ENCODE measurements at places on chromosomes 7 and 10. TPM values are rescaled to one million over a fixed set of nuclear protein-coding genes. Genes with fewer than 3 reads are reported as not detected.
A peak's percentile ranks its signal among the peaks of the same experiment; 100 is the strongest.

DNA sequence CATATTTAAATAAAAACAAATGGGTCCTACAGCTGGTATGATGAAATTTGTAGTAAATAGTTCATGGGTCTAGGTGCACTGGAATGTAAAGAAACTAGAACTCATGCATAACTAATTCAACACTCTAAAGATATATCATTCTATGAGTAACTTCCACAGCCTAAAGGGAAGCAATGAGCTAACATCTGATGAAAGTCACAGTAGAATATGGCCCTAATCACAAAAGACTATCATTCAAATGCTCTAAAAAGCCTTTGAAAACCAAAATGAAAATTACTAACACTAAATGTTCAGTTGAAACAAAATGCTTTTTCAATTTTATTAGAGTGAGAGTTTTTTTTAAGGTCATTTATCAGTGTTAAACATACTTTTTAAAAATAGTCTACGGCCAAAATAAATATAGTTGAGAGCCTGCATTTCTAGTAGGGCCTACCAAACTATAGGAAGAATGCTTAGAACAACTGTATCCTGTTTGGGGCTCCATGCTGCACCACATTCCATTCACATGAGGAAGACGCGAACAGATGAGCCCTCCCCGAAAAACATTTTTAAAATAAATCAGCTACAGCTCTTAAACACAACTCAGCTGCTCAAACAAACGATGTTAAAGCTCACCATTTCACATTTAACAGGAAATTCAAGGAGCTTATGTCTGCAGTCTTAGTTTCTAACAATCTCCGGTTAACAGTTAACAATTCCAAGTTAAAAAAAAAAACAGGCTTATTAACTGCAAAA, 134.5 kb downstream of the NRBF2 start:
- DNase-seq = peak; percentile 26

DNA sequence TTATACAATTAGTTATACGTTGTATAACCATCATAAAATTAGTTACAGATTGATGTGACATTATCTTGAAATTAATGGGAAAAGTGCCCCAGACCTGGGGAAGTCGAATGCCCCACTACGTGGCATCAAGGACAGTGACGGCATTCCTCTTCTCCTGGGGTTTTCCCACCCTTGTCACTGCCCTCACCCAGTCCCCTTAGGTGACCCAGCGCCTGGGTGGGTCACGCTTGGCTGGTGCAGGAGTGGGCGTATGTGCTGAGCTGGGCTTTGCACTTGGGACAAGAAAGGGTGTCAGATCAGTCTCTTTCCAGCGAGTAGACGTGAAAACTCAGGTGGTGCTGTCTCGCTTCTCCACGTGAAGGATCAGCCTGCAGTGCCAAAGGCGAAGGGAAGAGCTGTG, 7.6 kb downstream of the FOXK1 start:
- no peak for DNase-seq

DNA sequence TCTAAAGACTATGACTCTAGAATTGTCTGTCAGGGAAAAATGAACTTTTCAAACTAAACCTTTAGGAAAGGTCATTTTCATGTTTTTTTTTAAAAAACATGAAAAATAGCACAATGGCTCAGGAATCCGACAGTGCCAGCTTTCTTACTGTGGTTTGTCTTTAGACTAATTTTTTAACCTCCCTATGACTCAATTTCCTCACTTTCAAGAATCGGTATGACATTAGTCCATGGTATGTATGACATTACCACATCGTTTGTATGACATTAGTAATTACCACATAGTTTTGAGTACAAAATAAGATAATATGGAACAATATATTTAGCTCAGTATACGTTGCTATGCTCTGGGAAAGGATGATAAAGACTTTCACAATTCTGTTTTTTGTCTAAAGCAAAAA, 383.2 kb downstream of the PTPRN2 start:
- no peak for DNase-seq

- DNase-seq = no peak
Measured at GRCh38 chr10:77296534-77297392, 340.8 kb downstream of the KCNMA1 start.

GRCh38 chr7:55019191-55019690, 424 bp downstream of the EGFR start:
- no peak for DNase-seq

- DNase-seq = no peak
Measured at GRCh38 chr10:649445-649797, 40.0 kb downstream of the DIP2C start.

GRCh38 chr10:452512-453426, 236.7 kb downstream of the DIP2C start:
- no peak for DNase-seq

DNA sequence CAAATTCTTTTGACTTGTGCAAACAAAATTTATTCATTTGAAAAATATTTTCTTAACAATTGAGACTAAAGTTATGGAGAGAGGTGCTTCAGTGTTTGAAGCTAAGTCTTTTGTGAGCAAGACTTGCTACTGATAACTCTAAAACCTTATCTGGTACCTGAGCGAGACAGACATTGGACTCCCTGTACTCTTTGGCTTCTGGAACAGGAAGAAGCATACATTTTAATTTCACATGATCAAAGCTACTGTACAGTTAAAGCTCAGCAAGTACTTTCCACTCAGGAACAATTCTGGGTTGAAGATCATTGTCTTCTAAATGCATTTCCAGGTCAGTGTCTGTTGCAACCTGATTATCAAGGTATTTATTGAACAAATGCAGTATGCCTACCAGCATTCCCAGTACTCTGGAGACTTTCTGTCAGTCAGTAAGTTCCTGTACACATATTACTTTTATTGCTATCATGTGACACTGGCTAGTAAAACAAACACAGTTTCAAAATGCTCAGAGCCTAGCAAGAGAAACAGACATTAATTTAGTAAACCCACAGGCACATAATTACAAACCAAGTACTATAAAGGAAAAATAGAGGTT, 42.4 kb downstream of the CABCOCO1 start:
- DNase-seq = no peak

DNA sequence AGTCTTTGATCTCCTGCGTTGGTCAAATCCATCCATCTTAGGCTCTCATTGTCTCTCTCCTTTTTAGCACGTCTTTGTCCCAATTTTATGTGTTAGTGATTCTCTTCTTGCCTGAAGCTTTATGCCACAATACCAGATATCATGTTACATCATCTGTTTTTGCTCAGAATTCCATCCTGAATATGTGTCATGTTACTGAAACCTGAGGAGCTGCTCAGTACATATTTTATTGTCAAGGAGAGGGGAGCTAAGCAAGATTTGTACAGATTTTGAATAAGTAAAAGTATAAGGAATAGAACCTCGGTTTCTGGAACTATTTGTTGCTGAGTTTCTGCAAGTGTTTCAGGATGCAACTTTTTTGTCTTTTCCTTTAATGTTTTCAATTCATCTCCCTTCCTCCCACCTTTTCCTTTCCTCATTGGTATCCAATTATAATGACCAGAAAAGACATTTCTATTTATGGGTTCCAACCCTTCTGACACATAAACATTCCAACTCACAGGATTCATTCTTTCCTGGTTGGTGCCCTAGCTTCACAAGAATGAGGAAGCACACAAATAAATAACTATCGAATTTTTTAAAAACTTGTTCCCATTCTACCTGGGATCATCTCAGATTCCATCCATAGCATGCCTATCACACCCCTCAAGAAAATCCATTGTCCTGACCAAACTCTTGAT, 291.8 kb downstream of the CRPPA start:
- no peak for DNase-seq

DNA sequence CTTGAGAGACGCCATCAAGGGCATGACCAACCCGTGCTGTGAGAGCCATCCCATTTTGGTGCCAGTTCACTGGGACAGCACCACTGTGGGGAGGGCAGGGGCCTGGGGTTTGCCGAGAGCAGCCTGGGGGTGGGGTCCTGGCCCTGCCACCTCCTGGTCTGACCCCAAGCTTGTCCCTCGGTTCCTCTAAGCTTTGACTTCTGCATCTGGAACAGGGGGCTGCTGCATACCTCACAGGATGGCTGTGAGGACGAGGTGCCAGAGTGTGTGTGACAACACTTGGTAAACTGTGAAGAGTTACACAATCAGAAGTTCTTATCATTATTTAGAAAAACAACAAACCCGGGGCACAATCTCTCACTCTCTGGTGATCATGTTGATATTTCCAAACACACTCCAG, 89.9 kb downstream of the CRTAC1 start:
- no peak for DNase-seq

DNA sequence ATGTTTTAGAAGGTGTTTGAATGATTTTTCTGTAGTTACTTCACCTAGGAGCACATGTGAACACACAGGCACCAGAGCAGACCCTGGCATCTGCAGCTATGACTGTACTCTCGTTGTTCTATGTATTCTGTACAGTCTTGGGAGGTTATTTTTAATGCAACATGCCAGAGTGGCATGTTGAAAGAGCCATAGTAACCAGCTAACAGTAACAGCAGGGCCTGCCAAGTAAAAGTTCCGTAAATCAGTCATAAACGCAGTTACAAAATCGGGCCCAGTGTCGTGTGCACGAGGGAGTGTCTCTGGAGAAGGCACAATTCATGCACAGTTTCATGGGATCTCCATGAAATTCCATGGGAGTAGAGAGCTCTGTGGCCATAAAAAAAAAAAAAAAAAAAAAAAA, 108.3 kb upstream of the CDK6 start:
- DNase-seq = no peak

DNA sequence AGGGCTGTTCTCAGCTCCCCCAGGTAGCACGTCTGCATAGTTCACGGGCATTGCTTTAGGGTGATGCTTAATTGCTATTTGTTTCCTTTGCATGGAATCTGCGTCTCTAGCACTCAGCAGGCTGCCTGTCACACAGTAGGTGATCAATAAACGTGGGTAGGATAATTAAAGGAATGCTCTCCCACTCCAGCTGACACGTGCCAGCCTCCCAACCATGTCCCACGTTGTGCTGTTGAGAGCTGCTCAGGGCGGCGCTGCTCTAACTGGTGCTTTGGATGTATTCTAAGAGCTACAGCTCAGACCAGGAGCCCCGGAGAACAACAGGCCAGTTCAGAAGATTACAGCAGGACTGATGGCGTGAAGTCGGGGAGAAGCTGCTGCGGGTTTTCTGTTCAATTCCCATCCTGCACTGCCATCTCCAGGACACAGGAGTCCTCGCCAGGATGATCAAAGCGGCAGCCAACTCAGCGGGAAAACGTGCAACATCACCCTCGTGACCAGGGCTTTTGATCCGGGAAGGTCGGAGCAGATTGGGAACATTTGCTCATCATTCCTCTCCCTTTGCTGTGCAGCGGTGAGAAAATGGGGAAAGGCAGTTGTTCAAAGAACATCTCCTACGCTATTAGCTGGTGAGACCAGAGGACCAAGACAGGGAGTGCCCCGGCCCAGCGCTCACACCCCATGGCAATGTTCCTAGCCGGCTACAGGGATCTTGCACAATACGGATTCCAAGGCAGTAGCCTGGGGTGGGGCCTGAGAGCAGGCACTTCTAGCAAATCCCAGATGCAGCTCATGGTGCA, 50.5 kb upstream of the FOXK1 start:
- DNase-seq = no peak

GRCh38 chr10:127890216-127890615, 2.5 kb downstream of the CLRN3 start:
- no peak for DNase-seq

DNA sequence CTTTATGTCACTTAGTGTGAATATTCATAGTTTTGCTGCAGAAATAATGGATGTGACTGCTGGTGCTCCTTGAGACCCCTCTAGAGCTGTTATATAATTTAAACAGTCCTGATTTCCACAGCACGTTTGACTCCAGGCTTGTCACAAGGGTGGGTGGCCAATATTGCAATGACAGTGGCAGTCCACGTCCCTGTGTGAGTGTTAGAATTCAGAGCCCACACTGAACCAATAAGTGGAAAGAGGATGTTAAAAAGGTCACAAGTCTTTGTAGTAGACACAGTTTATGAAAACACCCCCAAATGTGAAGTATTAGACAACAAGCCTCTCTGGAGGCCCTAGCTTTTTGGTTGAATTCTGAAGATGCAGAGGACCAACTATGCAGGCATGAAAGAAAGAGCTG, 2.0 kb downstream of the PPP1R17 start:
- no peak for DNase-seq

DNA sequence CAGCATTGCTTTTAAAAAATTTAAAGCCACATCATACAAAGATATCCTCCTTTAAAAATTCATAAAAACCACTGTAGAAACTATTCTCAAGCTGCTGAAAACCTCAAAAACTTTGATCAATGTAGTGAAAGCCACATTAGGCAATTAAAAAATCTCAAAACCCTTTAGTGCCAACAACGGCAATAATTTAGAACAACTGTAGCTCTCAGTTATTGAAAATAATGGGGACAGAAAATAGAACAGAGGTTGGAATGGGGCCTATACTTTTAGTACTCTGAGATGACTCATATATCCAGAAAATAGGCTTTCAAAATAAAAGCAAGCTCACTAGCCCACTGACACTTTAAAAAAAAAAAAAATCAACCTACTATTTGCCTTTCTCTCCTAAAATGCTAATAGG, 87.5 kb downstream of the GSAP start:
- no peak for DNase-seq

FBH1 gene
- polyA plus RNA-seq = 95.8 TPM

MCMBP gene
- 61.0 TPM for polyA plus RNA-seq

SLC25A40 gene
- polyA plus RNA-seq = 10.0 TPM

SPDYE16 gene
- polyA plus RNA-seq = 0.08 TPM

CHST3 gene
- not detected for polyA plus RNA-seq

RAB11FIP2 gene
- 9.0 TPM for polyA plus RNA-seq

NRF1 gene
- polyA plus RNA-seq = 29.5 TPM

OR2AE1 gene
- not detected for polyA plus RNA-seq

LBX1 gene
- not detected for polyA plus RNA-seq

TASOR2 gene
- polyA plus RNA-seq = 18.1 TPM

TMEM236 gene
- polyA plus RNA-seq = not detected

EPO gene
- polyA plus RNA-seq = not detected

OR13A1 gene
- 0.36 TPM for polyA plus RNA-seq
